Esophagus muscularis mucosa (tissue), 4 donors: ENCODE measurements at places on chromosomes 2 and 18. TPM values are rescaled to one million over a fixed set of nuclear protein-coding genes. Genes with fewer than 3 reads are reported as not detected.

NT5C1B gene
- 0.42 TPM for total RNA-seq

CCL20 gene
- 3.5 TPM for total RNA-seq

C2orf92 gene
- total RNA-seq = 2.1 TPM

DSC3 gene
- not detected for total RNA-seq

ATP6V1C2 gene
- total RNA-seq = not detected

SLC25A12 gene
- total RNA-seq = 64.4 TPM

UCN gene
- 1.8 TPM for total RNA-seq

HOXD3 gene
- 1.7 TPM for total RNA-seq

TPO gene
- total RNA-seq = 18.4 TPM

EVX2 gene
- total RNA-seq = 0.11 TPM

CIDEA gene
- not detected for total RNA-seq

HOXD1 gene
- not detected for total RNA-seq

SP100 gene
- 92.2 TPM for total RNA-seq

GAREM1 gene
- 10.9 TPM for total RNA-seq

OTOF gene
- total RNA-seq = 0.34 TPM

RAX gene
- total RNA-seq = not detected
